Activated CD4-positive, CD25-positive, alpha-beta regulatory T cell treated with anti-CD3 and anti-CD28 coated beads, Interleukin-2, amount 50 U/mL, for 72 hours (primary cell): ENCODE measurements at places on chromosomes 11 and 22.

DNA sequence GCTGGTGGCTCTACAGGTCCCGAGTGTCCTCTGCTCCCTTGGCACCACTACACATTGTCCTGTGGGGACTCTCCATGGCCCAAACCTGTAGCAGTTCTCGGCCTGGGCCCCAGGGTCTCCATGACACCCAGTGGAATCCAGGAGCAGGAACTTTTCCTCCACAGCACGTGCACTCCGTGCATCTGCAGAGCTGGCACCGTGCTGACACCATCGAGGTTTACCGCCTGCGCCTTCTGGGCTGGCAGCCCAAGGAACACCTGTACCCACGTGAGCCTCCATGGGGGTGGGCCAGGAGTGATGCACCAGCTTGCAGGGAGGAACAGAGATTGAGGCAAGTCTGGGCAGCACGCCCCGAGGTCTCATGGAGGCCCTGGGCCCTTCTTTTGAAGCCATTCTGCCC is 25.2 kb downstream of the TSPAN32 start:
- DNase-seq: no peak

GRCh38 chr11:34250732-34251588 is 106.8 kb downstream of the ABTB2 start:
- DNase-seq: peak; percentile 41

GRCh38 chr11:82776377-82776776 is 42.7 kb upstream of the FAM181B start:
- DNase-seq: no peak

- DNase-seq: no peak
Measured at GRCh38 chr11:111469200-111469599, 43.0 kb downstream of the BTG4 start.

GRCh38 chr11:44833877-44834452 is 107.2 kb downstream of the TSPAN18 start:
- no peak for DNase-seq

GRCh38 chr11:57566905-57567514 is 462 bp downstream of the UBE2L6 start:
- DNase-seq: no peak

GRCh38 chr11:70080763-70081162 is 2.6 kb downstream of the ANO1 start:
- no peak for DNase-seq

- DNase-seq: no peak
Measured at GRCh38 chr11:15215005-15215404, 100.3 kb downstream of the INSC start.

DNA sequence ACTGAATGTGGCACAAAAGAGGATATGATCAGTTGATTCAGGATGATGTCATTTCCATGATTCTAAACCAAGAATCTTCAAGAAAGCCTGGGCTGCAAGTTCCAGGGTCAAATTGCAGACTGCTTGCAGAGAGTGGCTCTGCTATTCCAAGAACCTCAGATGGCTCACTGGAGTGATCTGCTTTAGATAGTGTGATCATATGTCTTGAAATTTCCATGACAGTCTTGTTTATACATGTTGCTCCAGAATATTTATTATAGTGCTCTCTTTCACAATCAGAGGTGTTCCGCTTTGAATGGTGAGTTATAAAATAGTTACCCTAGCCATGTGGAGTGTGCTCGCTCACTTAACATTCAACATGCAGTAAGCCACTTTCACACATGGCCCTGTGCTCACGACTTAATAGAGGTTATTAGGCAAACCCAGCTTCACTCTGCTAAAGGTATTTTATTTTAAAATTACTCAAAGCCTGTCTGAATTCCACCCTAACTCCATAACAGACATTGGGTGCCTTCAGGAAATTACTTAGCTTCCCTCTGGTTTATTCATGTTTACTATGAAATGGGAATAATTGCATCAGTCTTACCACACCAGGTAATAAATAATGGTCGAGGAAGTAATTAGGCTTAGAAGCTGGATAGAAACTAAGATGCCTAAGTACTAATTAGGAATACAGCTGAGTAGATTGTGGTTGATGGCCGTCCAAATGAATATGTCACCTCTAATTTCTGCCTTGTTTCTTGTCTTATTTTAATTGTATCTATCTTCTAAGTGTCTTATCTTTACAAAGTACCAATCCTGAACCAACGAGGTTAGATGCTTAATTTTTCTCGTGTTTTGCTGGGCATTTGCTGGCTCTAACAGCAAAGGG is 187.9 kb downstream of the ETS1 start:
- DNase-seq: no peak

- DNase-seq: no peak
Measured at GRCh38 chr22:21042978-21043859, 2.5 kb upstream of the LRRC74B start.

DNA sequence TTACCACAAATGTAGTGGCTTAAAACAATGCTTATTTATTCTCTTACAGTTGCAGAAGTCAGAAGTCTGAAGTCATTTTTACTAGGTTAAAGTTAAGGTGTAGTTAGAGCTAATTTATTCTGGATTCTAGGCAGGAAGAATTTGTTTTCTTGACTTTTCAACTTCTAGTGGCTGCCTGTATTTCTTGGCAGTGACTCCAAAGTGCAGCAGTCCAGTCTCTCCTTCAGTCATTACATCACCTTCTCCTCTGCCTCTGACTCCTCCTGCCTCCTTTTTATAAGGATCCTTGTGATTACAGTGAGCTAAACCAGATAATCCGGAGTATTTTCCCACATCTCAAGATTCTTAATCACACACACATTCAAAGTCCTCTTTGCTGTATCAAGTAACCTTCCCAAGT is 581.4 kb downstream of the KCNA4 start:
- DNase-seq: no peak

DNA sequence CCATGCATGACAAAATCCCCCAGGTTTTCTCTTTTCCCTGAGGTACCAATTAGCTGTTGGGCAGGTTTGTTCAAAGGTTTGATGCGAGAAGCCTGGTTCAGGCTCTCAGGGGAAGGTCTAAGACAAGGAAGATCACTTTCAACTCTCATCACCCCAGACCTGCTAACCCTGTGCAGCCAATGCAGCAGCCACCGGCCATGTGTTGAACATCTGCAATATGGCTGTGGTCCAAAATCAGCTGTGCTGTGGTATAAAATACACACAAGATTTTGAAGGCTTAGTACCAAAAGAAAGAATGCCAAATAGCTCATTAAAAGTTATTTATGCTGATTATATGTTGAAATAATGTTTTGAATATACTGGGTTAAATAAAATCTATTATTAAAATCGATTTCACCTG is 58.5 kb downstream of the SMCO4 start:
- no peak for DNase-seq

- DNase-seq: no peak
Measured at GRCh38 chr22:47090591-47091245, 328.3 kb downstream of the TBC1D22A start.

GRCh38 chr11:69078508-69078907 is 29.8 kb downstream of the TPCN2 start:
- no peak for DNase-seq

- DNase-seq: no peak
Measured at GRCh38 chr11:112863305-112863704, 97.9 kb upstream of the NCAM1 start.

DNA sequence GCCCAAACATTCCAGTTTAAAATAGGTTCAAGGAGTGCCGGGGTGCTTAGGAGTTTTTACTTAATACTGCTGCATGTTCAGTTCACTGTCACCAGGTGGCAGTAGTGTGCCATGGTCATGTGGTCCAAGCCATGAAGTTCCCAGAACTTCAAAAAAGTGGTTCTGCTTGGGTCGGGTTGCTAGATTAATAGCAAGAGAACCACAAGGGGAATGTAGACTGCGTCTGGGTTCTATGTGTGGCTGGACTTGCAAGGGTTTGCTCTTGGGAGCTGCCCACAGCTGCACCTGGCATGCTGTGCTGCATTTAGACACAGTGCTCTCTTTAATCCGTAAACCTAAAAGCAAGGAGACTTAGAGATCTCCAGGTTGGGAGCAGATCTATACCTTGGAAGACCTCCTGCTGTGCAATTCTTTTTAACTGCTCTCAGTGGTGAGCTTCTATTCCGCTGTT is 6.5 kb upstream of the SPON1 start:
- DNase-seq: peak; percentile 45

DNA sequence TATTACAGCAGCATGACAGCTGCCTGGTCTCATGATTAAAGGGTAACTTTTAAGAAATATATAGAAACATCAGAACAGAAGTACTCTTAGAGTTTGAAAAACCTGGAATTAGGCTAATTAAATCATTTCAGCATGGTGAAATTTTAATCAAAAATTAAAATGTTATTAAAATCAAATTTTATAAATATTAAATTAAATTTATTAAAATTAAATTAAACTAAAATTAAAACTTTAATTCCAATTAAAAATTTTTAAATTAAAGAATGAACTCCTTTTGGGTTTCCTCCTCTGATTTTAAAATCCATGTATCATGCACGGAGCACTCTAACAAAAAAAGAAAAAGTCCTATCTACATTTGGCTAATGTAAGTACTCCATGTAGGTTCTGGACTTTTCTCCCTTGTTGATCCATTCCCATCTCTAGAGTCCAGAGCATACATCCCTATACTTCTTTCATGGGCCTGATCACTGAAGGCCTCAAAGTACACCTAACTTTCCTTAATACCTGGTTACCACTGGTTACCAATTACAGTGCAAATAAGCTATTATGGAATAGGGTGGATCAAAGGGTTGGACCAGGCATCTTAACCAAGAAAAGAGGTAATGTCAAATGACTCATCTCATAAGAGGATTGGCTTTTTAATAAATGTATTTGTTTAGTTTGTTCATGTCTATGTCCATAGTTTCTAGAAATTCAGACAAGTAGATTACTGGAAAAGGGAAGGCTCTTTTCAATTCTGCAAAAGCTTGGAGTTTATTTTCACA is 48.4 kb upstream of the MUC15 start:
- no peak for DNase-seq

- no peak for DNase-seq
Measured at GRCh38 chr11:118306556-118306955, 2.0 kb downstream of the CD3E start.

- DNase-seq: no peak
Measured at GRCh38 chr11:70415642-70416395, 17.5 kb downstream of the CTTN start.

DNA sequence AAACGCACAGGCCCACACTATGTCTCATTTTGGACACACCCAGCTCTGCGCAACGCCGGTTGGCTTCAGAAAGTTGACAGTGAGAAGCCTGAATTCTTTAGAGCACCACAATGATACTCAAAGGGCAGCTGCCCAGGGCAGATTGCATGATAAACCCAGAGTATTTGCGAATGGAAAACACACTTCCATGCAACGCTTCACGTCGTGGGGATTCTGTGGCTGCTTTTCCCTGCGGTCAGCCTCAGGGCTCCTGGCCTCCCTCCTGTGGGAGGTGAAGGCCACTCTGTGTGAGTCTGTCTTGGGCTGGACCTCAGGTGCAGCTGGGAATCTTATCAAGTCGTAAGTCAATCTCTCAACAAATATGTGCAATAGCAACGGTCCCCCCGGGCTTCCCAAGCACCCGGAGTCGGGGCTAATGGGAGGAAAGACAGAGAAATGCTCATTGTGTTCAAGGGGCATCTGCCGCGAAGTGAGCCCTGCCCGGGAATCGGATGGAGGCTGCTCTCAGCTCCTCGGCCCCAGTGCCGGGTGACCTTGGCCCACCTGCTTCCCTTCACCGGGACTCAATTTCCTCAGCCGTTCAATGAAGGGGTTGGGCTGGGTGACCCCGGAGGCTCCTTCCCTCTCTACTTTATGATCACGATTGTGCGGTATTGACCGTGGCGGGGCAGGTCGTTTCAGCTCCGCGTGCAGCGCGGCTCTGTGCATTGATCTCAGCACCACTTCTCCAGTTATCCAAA is 623.6 kb downstream of the BRD1 start:
- DNase-seq: peak; percentile 4

- DNase-seq: no peak
Measured at GRCh38 chr11:85182441-85183387, 444.4 kb downstream of the DLG2 start.

DNA sequence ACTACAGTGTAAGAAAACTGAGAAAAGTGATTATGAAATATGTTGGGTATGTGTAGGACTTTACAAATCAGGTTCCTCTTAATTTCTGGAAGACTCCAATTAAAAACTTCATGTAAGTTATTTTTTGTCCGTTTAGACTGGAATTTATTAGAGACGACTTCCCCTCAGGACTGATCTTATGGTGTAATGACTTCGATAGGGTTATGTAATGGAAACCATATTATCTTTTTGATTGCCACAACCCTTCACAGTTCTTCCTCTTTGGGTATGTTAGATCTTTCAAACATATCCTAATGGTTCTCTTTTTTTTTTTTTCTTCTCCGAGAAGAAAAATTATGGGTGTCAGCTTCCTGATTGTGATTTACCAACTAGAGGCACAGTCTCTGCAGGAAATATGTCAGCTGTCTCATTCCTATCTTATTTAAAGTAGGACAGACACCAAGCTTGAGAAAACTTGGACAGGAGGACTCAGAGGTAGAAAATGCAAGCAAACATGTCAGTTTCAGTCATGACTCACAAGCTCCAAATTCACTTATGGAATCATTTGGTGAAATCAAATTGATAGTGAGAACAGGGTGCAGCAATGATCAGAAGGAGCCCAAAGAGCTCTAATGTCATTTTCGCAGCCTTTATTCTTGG is 11.1 kb upstream of the LDLRAD3 start:
- no peak for DNase-seq

DNA sequence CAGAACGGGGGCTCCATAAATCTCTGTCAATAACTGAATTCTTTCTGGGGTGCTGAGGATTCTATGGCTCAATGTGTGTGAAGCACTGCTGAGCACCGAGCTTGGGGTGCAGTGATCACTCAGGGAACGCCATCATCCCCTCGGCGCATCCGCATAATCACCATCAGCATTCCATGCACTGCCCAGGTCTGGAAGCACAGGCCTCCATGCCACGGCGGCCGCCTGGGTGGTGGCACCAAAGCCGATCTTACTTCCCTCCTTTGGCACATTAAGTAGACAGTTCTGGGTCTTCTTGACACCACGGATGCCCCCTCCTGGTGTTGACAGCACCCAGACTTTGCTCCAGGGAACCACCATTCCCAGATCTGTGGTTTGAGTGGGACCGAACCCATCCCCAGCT is 15.6 kb downstream of the LTO1 start:
- no peak for DNase-seq

DNA sequence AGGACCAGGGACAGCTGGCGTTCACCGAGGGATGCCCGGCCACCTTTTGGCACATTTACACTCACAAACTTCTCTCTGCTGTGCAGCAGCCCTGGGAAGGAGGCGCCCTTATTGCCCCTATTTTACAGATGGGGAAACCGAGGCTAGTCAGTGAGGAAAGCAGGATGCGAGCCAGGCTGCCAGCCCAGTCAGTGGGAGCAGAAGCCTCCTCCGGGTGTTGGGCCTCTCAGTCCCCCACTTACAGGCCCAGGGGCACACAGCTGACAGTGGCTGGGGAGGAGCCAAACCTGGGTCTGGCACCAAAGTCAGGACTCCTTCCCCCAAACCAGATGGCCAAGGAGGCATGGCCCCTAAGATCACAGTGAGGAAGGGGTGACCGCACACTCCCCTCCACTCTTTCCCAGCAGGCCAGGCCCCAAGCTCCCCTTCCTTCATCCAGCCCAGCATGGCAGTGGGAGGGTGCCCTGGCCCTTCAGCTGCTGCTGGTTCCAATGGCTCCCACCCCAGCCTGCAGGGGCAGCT is 121.4 kb upstream of the ANO1 start:
- no peak for DNase-seq
